KBM-7 (cell line): ENCODE measurements at places on chromosomes 3 and 15.

- DNase-seq = peak; percentile 90
Observed at GRCh38 chr3:15269091-15269989, 63.0 kb downstream of the SH3BP5 start.

- DNase-seq = no peak
Observed at GRCh38 chr3:110479731-110480130, 591.9 kb upstream of the NECTIN3 start.

GRCh38 chr3:43388175-43388574, 101.8 kb downstream of the SNRK start:
- DNase-seq = no peak

DNA sequence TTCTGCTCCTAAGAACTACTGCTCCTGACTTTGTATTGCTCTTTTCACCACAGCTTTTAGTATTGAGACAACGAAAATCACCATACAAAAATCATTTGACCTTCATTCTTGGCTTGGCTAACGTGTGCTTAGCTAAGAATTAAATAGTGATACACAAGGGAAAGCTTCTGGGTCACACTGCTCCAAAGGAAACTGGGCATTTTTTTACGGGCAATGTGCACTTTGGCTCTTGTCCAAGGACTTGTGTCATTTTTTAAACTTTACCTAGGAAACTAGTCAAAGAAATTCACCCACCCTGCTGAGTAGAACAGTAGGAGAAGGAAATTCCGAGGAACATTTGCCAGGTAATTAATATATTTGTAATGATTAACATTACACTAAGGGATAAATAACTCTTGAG, 19.8 kb downstream of the WDR72 start:
- no peak for DNase-seq

GRCh38 chr15:55741833-55742497, 987 bp downstream of the PRTG start:
- DNase-seq = peak; percentile 65

GRCh38 chr3:142481196-142481595, 33.4 kb upstream of the XRN1 start:
- DNase-seq = no peak

- DNase-seq = no peak
Observed at GRCh38 chr3:151182349-151183079, 20.5 kb downstream of the GPR171 start.

DNA sequence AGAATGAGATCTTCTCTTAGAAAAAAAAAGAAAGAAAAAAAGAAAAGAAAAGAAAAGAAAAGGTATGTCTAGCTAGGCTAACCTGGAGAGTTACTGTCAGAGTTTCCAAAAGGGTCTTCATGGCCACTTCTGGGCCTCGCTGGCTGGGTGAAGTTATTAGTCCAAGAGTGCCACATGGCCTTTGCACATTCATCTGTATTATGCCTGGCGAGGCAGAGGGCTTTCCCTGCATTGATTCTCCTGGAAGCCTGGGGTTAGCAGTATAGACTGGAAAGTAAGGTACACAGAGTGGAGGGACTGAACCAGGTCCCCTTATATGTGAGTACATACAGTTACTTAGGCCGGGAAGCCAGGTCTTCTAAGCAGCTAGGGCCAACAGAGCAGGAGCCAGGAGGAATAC, 54.8 kb upstream of the CGNL1 start:
- no peak for DNase-seq

- no peak for DNase-seq
Observed at GRCh38 chr3:189288348-189289235, 116.8 kb downstream of the TPRG1 start.

DNA sequence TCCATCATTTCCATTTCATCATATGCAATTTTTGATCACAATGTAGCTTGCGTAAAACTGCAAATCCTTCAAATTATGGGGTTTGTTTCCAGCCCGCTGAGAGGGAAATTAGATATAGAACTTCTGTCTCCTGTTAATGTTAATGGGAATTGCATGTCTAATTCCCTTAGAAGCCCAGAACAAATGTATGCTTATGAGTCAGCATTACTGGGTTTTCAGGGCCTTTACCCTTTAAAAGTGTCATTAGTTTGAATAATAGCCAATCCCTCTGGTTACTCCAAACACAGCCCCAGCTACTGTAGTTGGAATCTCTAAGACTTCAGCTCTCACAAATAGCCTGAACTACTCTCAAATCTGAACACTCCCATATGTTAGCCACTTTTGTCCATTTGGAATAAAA, 439.4 kb downstream of the C3orf38 start:
- no peak for DNase-seq

- DNase-seq = no peak
Observed at GRCh38 chr15:37819191-37819590, 115.2 kb upstream of the TMCO5A start.

GRCh38 chr15:79091204-79091867, 756 bp upstream of the RASGRF1 start:
- peak; percentile 15 for DNase-seq

DNA sequence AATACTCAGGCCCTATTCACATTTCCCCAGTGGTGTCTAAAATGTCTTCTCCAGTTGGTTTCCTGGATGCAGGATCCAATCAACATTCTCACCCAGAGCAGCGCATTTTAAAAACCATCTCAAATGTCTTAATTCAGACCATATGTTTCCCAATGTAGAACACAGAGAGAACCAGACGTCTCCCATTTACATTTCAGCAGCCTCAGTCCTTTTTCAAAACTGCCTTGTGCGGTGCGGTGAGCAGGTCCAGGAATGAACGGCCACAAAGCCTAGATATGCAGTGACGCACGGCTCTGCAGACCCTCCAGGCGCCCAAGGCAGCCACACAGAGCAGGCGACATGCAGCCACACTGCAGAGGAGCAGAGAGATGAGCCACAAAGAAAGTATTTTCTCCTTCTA, 66.1 kb upstream of the MEX3B start:
- no peak for DNase-seq

DNA sequence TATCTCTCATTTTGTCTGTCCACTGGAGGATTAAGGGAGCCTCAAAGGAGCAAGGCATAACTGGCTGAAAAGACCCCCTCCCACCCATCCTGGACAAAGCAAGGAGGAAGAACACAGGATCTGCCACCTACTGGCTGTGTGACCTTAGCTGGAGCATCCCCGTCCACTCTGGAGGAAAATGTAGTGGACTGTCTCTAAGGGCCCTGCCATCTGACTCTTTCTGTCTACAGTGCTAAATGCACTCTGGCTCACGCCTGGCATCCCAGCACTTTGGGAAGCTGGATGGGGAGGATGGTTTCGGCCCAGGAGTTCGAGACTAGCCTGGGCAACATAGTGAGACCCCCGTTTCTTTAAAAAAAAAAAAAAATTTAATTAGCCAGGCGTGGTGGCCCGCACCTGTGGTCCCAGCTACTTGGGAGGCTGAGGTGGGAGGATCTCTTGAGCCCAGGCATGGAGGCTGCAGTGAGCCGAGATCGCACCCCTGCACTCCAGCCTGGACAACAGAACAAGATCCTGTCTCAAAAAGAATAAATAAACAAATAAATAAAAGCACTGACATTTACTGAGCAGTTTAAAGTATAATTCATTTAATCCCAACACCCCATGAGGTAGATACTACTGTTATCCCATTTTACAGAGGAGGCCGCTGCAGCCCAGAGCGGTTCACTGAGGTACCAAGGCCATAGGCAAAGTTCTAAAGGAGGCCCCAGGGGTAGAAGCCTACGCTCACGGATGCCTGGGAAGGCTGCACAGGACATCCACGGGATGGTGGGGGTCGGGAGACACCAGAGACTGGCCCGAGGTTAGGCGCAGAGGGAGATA, 1.1 kb downstream of the TBC1D2B start:
- DNase-seq = no peak

DNA sequence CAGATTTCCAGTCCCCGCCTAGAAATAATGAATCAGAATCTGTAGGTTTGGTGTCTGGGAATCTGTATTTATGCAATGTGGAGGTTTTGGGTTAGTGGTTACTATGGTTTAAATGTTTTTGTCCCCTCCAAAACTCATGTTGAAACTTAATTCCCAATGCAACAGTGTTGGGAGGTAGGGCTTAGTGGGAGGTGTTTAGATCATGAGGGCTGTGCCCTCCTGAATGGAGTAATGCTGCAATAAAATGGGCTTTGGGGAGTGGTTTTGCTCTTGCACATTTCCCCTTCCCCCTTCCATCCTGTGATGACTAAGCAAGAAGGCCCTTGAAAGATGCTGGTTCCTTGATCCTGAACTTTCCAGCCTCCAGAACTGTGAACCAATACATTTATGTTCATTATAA, 9.2 kb upstream of the RFC4 start:
- DNase-seq = peak; percentile 84

DNA sequence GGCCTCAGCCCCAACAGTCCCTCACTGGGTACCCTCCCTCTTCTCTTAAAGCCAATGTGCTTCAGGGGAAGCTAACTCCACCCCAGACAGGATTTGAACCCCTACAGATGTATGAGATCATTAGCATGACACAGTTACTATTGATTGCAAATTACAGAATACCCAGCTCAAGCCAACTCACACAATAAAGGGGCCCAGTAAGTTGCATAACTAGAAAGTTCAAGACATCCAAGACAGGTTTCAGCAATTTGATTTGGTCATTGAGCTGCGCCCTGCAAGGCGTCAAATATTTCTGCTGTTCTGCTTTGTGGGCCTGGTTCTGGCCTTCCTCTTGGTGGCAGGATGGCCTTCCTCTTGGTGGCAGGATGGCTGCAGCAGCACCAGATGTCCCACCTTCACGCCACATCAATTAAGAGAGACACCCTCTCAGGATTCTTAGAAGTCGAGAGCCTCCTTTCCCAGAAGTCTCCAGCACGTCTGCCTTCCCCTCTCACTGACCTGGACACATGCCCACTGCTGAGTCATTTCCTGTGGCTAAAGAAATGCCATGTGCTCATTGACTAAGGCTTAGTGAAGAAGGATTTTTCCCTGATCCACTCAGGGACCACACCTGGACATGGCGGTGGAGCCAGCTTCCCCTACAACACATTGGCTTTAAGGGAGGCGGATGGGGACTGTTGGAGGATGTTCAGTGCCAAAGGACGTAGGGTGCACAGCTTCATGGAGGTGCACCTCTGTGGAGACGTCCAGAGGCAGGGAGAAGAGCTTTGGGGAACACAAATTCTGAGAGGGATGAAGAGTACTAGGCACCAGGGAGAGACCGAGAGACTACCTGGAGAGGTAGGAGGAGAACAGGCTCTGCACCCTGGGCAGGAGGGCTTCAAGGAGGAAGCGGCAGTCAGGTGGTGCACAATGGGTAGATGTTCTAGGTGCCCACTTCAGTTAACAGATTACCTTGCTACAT, 49.1 kb downstream of the DNASE1L3 start:
- DNase-seq = peak; percentile 21

DNA sequence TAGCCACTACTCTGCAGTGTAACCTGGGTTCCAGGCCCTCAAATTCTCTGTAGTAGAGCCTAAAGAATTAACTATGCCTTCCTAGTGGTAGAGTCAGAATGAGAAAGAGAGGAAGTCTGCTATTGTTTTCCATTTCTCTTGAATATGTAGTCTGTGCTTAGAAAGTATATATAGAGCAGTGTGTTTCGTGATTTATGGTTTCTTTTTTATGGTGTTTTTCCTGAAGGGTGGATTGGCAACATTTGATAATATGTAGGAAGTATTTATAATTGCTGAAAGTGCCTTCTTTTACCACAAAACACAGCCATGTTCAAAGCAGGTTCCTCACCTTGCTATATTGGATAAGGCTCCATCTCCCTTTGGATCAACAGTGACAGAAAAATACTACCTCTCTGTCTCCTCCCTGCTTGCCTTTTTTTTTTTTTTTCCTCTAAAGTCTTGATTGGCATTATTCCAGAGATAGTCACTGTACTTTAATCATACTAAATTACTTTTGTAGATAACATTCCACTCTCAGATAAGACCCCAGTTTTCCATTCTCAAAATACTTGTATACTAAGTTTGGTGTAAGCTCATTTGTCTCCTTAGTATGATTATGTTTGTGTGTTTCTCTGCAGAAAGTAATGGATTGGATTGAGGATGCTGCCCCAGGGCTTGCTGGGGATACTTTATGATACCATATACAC, 47.8 kb downstream of the IQGAP1 start:
- DNase-seq = no peak

DNA sequence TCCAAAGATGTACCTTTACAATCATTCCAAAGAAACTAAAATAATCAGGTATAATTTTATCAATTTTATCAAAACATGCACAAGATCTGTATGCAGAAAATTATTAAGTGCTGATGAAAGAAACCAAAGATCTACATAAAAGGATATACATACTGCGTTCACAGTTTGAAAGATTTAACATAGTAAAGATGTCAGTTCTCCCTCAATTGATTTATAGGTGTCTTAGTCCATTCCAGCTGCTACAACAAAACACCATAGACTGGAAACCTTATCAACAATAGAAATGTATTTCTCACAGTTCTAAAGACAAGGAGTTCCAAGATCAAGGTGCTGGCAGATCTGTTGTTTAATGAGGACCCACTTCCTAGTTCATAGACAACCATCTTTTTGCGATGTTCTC, 189.0 kb upstream of the CCDC54 start:
- no peak for DNase-seq

- no peak for DNase-seq
Observed at GRCh38 chr3:174697310-174697709, 161.8 kb upstream of the NAALADL2 start.

- no peak for DNase-seq
Observed at GRCh38 chr3:12759097-12759679, at the start of gene TMEM40. TSS of gene TMEM40 (minus strand) at chr3:12759259. CDS start at chr3:12749832, 9,427 bp downstream.

DNA sequence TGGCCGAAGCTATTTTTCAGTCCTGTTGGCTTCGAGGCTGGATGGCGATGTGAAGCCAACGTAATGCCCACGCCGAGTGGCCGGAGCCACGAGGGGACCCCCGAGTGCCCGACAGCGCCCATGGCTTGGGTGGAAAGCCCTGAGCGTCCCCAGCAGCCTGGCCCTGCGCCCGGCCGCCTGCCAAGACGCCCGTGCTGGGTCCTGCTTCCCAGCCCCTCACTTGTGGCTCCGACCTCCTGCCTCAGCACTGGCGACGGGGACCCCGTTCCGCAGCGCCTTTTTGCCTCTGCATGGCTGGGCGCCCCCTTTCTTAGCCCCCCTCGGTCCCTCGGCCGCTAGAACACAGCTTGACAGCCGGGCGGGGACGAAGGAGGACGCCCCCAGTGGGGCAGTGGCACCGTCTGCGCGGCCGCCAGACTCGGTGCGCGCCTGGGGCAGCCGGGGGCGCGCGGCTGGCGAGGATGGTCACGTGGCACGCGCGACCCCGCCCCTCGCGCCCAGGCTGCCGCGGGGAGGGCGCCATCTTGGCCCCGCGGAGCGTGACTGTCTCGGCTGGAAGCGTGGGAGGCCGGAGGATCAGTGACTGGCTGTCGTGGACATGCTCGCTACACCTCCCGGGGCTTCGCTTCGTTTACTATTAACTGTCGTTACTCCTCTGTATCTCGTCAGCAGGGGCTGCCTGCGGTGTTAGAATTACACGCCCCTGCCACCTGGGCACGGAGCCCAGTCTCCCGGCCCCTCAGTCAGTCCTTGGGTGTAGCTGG, 626 bp upstream of the GPR176 start:
- peak; percentile 84 for DNase-seq

- DNase-seq = no peak
Observed at GRCh38 chr3:32626631-32627030, 56.0 kb upstream of the DYNC1LI1 start.
